Hematopoietic multipotent progenitor cell treated with erythropoietin and hydrocortisone succinate and interleukin-3 and kit ligand, for 8 days (in vitro differentiated cells): ENCODE measurements at places on chromosomes 2 and 18.

DNA sequence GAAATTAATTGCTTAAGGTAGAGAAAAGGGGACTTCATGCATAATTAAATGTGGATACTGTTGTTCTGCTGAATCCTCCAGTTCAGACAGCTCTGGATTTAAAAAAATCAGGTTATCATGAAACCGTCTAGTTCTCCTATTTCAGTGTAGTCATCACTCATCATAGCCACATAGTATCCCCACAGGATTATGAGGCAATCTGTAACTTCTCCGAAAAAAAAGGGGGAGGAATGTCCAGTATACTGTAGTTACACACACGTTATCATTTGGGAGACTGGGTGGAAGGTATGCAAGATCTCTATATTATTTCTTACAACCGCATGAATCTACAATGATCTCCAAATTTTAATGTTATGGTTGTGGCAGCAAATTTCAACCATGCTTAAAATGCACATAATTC, 114.0 kb downstream of the HIBCH start:
- no peak for DNase-seq

DNA sequence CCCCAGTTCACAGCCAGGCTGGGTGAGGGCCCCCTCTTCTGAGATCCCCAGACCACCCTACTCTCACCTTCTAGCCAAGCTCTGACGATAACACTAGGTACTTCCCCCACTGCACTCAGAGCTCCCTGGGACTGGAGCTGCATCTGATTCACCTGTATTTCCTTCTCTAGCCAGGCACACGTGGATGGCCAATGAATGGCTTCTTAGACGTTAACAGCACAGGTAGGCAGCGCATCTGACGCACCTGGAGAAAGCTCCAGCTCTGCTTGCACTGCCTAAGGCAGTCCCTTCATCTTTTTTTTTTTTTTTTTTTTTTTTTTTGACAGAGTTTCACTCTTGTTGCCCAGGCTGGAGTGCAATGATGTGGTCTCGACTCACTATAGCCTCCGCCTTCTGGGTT, 48.1 kb downstream of the GALNT14 start:
- no peak for DNase-seq

DNA sequence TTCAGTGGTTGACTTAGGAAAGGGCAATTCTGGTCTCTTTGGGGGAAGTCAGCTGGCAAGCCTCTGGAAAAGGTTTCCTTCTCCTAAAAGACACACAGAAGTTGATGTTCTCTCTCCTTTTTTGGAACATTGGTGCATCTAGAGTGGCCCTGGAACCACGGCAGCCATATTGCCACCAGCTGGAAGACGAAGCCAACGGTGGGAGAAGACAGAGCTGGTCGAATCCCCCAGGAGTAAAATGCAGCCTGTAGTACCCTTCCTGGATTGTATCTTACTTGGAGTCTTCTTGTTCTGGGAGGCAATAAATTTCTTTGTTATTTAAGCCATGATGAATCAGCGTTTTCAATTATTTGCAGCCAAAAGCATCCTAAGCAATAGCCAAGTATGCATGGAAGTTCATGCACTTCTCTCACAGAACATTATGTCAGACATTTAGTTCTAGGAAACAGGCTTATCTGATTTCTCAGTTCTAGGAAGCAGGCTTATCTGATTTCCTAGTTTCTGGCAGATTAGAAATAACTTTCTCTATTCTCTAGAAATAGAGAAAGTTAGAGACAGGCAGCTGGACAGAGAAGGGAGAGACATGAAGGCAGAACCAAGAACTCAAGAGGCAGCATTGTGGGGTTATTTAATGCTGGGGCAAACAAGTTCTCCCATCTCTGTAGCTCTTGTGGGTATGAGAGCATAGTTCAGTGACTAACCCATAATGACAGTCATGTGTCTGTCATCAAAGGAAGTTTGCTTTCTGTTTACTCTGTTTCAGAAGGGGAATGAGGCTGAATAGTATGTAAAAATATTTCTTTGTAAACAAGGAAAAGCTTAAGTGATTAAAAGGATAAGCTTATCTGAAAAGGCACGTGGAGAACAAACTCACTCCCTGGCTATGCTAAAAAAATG, 40.5 kb upstream of the NABP1 start:
- DNase-seq, result peak; percentile 80

GRCh38 chr18:23183411-23184150, 48.3 kb downstream of the CABLES1 start:
- no peak for DNase-seq

- DNase-seq, result no peak
Observed at GRCh38 chr2:168378960-168379669, 77.0 kb upstream of the CERS6 start.

GRCh38 chr2:69279211-69279610, 107.8 kb downstream of the GFPT1 start:
- no peak for DNase-seq

DNA sequence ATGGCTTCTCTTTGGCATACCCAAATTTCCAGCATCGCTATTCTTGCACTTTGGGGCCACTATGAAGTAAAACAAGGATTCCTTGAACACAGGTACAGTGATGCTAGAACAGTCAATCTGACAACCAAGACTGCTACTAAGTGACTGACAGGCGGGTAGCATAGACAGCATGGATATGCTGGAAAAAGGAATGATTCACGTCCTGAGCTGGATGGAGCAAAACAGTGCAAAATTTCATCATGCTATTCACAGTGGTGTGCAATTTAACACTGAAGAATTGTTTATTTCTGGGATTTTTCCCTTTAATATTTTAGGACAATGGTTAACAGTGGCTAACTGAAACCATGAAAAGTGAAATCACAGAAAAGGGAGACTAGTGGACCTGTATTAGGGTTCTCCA, 1511.2 kb upstream of the ZEB2 start:
- no peak for DNase-seq

GRCh38 chr2:141109633-141110032, 1021.2 kb downstream of the LRP1B start:
- no peak for DNase-seq

- no peak for DNase-seq
Observed at GRCh38 chr2:693606-694005, 16.4 kb upstream of the TMEM18 start.

DNA sequence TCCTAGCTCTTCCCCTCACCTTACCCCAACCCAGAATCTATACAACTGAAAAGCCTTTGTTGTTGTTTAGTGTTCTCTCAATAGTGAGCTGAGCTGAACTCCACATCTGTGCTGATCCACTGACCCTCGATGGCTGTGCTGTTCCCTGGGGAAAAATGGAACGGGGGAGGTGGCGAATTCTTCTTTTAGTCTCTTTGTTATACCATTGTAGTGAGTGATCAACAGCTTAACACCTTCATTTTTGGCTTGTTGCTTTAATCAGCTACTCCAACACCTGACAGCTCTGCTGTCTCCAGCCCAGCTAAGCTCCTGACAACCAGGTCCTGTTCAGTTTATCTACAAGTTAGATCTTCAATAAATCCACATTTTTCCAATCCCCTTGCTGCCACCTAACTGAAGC, 25.7 kb downstream of the PLA2R1 start:
- no peak for DNase-seq

GRCh38 chr2:232340171-232340935, 38.2 kb upstream of the ALPP start:
- DNase-seq, result no peak

DNA sequence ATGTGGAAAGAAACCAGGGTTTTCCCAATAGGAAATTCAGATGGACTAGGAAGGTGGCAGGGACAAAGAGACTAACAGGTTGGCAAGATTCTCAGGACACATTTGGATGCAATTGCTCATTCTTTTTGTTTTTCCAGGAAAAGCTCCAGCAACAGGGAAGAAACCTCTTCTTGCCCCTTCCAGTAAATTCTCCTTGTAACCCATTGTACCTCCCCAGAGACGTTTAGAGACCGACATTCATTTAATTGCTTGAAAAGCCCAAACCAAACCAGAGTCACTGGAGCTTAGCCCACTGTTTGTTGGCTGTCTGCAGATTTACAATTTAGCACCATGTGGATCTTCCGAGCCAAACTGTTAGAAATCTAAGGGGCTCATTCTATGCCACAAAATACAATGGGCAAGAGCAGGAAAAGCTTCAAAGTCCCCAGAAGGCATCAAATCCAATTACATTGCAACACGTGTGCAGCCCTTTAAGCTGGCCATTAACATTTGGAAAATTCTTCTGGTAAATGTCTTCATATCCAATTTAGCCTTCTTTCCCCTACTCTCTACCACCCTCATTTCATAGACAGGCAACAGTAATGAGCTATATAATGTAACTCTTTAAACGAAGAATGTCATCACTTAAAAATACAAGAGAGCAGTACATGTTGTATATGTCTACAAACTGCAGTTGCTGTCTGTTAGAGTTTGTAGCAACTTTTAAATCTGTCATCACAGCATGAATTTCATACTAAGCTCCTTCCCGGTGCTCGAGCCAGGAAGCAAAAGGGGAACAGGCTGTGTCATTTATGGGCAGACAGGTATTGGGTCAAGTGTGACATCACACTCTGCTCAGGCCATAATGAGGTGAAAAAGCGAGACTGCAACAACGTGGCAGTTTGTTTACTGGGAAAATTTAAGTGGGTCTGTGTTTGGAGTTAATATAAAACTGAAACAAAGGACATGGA, 235.6 kb upstream of the HNRNPA3 start:
- DNase-seq, result no peak

DNA sequence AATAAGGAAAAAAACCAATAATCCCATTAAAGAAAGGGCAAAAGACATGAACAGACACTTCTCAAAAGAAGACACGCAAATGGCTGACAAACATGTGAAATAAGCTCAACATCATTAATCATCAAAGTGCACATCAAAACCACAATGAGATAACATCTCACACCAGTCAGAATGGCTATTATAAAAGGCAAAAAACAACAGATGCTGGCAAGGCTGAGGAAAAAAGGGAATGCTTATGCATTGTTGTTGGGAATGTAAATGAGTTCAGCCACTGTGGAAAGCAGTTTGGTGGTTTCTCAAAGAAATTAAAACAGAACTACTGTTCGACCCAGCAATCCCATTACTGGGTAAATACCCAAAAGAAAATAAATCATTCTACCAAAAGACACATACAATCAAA, 285.6 kb downstream of the NR4A2 start:
- DNase-seq, result no peak

- peak; percentile 1 for DNase-seq
Observed at GRCh38 chr2:29329899-29330298, 214.7 kb downstream of the CLIP4 start.

GRCh38 chr2:45918463-45919159, 267.1 kb downstream of the PRKCE start:
- DNase-seq, result no peak

DNA sequence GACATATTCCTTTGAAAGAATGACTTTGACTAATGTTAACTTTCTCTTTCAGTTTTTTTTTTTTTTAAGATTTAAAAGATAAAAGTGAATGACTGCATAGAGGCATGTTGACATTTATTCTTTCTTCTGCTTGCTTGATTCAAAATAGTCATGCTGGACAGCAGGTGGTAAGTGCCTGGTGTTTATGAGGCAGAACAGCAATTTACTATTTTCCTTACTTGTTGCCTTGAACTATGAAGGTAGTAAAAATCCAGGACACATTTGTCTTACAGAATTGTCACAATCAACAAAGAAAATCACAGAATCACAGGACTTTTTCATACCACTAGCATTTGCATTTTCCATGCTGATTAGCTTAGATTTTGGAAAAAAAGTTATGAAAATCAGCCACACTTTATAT, 388.3 kb downstream of the CTNNA2 start:
- no peak for DNase-seq

DNA sequence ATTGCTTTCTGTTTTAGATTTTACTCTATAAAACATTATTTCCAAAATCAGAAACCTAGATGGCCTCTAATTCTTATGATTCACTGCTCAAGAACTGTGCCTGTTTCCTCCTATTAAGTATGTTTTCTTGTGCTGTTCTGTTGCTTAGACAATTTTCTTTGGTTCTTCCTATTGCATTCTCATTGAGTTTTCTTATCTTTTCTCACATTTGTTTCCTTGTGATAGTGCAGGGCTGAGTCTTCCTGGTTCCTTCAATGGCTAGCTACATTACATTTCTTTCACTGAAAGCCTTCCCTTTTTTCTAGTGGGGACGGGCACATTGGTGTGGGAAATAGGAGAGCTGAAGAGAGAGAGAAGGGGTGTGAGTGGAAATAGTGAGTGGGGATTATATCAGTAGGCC, 183.4 kb downstream of the CALCRL start:
- DNase-seq, result peak; percentile 56

- no peak for DNase-seq
Observed at GRCh38 chr18:52395146-52395852, 55.3 kb downstream of the DCC start.
